ENCODE measurements at places on chromosomes 2 and 18.

GRCh38 chr2:180456801-180457200 is 449.7 kb upstream of the CWC22 start:
- DNase-seq, result peak; percentile 52

DNA sequence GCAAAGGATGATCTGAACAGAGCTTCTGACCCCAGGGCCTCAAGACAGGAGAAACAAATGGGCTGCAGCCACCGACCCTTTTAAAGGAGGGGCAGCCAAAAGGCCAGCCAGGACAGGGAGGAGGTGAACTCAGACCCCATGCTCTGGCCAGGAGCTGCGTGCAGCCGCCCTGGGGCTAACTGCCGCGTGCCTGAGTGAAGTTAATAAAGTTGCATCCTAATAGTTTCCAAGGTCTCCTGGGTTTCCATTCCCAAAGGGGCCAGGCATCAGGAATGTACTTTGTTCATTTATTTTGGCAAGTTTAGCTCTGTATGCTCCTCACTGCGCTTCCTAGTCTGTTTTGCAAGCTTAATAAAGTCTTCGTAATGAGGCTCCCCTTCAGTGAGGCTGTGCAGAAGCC is 60.7 kb downstream of the EN1 start:
- no peak for DNase-seq

DNA sequence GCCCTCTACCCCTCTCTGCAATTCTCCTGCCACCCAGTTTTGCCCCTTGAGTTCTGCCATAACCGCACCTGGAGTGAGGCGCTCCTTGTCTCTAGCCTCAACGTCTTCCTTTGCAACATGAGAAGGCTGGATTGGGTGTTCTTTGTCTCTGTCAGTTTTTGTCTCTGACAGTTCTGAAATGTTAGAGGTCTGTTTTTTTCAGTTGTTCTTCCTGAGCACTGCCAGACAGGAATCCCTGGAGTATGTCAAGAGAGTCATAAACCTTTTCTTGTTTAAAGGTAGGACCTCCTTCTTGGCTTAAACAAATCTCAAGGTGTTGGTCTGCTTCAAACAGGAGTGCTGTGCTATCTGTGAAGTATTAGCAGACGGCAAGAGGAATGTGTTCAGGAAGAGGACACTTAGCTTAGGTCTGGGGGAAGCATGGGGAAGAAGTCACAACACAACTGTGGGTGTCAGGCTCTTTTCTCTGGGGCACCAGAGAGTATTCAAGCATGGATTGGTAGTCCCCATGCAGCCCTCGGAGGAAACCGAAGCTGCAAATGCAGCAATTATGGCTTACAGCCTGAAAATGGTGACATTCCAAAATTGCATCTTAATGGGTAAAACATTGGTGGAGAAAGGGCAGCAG is 32.3 kb downstream of the AFF3 start:
- no peak for DNase-seq

DNA sequence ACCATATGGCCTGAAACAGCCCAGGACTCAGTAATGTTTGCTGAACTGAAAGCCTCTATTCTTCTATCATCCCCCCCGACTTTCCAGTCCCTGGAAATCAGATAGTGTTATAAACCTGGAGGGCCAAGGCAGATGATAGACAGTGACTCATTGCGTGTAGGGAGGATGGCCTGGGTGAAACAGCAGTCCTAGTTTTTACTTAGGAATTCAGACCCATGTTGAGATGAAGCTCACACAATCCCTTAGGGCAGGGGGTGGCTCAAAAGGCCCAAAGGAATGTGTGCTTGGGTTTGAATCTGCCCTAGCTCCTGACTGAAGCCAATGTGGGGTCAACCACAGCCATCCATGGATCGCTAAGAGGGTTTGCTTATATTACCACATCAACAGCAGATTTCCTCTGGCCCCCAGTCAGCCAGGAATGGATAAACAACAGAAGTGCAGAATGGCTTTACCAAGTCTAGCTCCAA is 43.9 kb upstream of the STPG4 start:
- no peak for DNase-seq

GRCh38 chr2:111706481-111707001 is 177.5 kb downstream of the ANAPC1 start:
- no peak for DNase-seq

- DNase-seq, result no peak
Observed at GRCh38 chr2:85445316-85446295, 27.1 kb downstream of the SH2D6 start.

DNA sequence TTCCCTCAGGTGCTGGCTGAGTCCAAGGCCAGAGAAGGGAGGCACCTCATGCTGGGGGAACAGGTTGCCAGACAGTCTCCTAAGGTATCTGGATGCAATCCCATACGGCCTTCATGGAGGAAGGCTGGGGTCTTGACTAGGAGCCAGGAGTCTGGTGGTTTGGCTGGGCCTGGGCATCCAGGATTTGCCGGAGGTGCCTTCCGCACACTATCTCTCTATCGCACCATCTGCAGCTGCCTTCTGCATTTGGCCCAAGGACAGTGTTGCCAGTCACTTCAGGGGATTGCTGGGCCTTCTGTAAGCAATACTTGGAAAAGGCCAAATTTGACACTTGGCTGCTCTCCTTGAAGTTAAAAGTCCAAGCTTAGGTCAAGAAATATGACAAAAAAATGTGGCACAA is 327.2 kb downstream of the EN1 start:
- no peak for DNase-seq

- DNase-seq, result no peak
Observed at GRCh38 chr2:149928011-149928410, 340.4 kb upstream of the MMADHC start.

DNA sequence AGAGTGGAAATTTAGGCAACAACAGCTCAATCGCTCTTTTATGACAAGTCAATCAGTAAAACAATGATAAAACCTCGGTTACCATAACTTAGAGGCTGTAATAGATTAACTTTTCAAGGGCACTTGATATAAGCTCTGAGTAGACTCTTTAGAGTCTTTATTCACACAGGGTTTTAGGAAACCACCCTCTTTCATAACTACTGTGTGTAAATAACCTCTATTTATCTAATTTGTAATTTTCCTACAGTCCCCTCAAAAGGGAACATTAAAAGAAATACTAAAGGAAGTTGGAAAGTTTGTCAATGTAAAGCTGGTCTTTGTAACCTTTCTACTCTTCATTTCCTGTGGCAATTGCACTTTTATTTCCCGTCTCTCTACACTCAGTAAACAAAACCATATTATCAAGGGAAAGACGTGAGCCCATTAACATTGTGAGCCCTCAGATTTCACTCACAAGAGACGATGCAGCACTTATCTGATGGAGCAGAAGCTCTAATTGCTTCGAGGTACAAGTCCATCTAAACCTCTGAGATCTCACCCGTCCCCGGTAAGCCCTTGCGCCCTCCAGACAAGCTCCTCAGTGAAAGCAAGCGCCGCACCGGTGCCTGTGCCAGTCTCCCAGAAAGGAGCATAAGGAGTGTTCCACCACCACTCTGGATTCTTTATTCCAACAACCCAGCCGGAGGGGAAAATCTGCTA is 1.1 kb upstream of the HOXD1 start:
- no peak for DNase-seq

DNA sequence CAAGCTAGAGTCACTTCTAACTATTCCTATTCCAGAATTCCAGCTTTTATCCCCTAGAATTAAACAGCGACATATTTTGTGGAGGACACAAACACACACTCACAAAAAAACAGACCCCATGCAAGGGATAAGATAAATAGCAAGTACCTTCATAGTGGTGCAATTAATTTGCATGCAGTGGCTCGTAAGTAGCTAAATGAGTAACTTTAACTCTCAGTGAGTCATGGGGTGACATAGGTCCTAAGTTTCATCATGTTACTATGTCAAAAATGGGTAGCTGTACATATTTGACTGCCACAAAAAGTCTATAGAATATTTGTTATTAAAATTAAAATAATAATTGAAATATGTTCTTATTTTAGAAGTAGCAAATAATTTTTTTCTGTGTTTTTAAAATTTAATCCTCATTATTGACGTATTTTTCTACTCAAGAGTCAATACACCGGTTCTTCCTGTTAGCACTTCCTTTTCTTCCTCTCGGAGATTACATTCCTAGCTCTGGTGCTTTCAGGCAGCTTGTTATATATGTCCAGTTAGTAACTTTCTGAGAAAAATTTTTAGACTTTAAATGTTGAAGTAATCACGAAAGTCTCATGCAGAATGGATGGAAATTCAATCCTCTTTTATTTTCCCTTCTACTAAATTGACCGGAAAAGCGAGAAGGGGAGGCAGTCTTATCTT is 247.0 kb downstream of the KCNH7 start:
- DNase-seq, result no peak

DNA sequence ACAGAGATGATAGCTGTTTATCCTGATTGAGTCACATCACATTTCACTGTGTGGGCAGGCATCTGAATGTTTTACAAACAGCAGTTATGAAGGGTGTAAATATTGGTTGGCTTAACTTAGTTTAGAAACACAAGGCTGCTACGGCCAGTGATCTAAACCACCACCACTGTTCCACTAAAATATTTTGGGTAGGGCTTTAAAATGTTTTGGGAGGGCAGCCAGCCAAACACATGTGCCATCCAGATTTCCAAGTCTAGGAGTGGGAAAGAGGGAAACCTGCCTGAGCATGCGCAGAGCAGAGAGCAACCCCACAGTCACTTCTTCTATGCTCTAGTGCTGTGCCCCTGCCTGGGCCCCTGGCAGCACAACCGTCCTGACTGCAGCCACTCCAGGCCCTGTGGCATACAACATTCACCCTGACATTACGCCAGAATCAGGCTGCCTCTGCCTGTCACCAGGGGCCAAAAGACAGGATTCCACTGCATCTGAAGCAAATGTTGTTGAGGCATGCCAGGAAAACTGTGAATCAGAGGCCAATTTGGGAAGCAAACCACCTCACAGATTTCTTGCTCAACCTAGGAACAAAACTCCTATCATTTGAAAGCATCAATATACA is 74.8 kb upstream of the COL5A2 start:
- no peak for DNase-seq

GRCh38 chr2:141654311-141654710 is 476.5 kb downstream of the LRP1B start:
- peak; percentile 19 for DNase-seq

DNA sequence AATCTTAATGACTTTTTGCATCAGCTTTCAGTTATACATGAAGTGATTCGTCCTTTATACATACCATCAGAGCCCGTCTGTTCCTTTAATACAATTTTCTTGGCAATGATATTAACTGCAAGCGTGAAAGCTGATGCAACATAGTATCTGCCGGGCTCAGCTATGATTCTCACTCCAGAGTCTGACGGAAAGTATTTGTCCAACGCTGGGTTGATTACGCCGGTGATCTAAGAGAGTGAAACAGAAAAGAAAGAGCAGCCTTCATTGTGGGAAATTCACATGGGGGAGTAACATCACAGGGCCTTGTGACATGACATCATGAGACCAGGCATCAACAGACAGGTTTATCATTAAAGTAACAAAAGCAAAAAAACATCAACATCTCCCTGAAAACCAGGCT is 6.2 kb downstream of the ODC1 start:
- no peak for DNase-seq

DNA sequence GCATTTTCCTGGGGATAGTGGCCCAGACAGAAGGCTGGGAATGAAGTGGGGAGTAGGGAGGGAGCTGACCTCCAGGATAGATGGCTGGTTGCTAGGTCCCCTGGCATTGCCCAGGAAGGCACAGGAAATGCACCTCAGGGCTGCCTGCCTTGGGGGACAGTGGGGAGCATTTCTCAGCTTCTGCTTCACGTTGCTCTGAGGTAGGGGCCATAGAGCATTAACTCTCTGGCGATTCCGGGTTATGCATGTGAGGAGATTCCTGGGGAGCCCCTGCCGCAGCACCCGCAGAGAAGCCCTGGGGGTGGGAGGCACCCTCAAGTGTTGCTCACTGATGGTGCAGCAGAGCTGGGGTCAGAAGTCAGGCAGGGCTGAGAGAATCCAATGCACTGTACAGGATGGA is 256.5 kb downstream of the CYP26B1 start:
- no peak for DNase-seq

Measured in cerebellar nuclear complex (tissue), 1 donor.